Right lobe of liver (tissue), 6 donors: ENCODE measurements at places on chromosomes 4 and X. TPM values are rescaled to one million over a fixed set of nuclear protein-coding genes. Genes with fewer than 3 reads are reported as not detected.

Gene TRPC5OS
- not detected for total RNA-seq

DNA sequence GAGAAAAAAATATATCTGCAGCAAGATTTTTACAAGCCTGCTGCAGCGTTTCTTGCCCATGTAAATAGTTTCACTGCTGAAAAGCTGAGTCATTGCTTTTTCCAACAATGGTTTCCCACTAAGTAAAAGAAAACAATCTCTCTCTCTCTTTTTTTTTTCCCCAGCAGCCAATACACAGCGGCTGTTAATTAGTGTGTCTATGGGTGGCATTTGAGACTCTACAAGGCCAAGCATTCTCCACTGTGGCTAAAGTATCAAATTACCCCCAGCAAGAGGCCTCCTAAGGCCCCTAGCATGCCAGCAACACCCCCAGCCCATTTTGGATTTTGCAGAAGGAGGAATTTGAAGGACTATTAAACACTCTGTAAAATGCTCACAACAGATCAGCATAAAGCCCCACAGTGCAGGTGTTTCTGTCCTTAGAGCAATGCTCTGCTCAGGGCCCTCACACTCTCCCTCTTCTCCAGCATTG, 837.4 kb downstream of the TRIML1 start:
- no peak overlapping the region for H3K4me3 ChIP-seq
- no peak overlapping the region for H3K27ac ChIP-seq
- DNase-seq = no peak
- no peaks in the 10 kb centered on the region for H3K27me3 ChIP-seq

Gene CYTL1
- total RNA-seq = 0.20 TPM

Gene HS3ST1
- 1.2 TPM for total RNA-seq

Gene GAGE1
- not detected for total RNA-seq

Gene SCRG1
- not detected for total RNA-seq

Gene RAB33A
- 0.20 TPM for total RNA-seq

Gene ADH6
- 175 TPM for total RNA-seq

Gene MMRN1
- total RNA-seq = 19.0 TPM

DNA sequence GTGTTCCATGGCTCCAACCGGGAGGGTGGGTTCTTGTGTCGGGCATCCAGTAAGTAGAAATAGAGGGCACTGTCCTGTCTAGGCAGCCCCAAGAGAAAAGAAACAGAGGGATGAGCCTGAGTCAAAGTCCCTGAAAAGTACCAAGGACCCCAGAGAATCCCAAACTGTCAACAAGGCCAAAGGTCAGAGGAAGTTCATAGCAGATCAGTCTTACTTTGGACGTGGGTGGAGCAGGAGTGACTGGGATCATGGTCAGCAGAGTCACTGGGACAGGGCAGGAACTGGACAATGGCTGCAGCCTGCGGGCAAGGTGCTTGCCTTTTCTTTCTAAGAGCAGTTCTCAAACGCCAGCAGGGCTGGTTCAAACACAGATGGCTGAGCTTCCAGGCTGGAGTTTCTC, 17.3 kb downstream of the F11 start:
- no peak for DNase-seq
- H3K27ac ChIP-seq = no peak overlapping the region
- no peaks in the 10 kb centered on the region for H3K4me1 ChIP-seq
- H3K4me3 ChIP-seq = no peak overlapping the region
- H3K36me3 ChIP-seq = peaks cover 26% of the 10 kb centered on the region

Gene CC2D2A
- 2.9 TPM for total RNA-seq

Gene AWAT2
- total RNA-seq = not detected

GRCh38 chrX:24002792-24003191, 24.2 kb downstream of the KLHL15 start:
- no peaks in the 10 kb centered on the region for H3K4me1 ChIP-seq
- no peaks in the 10 kb centered on the region for H3K27me3 ChIP-seq
- H3K27ac ChIP-seq = no peak overlapping the region
- no peak overlapping the region for H3K4me3 ChIP-seq
- H3K36me3 ChIP-seq = no peaks in the 10 kb centered on the region
